ENCODE measurements at places on chromosomes 11 and 22.

GRCh38 chr22:33492210-33492651 lies 428.0 kb downstream of the LARGE1 start:
- DNase-seq: no peak

GRCh38 chr11:115581871-115582639 lies 77.8 kb upstream of the CADM1 start:
- no peak for DNase-seq

DNA sequence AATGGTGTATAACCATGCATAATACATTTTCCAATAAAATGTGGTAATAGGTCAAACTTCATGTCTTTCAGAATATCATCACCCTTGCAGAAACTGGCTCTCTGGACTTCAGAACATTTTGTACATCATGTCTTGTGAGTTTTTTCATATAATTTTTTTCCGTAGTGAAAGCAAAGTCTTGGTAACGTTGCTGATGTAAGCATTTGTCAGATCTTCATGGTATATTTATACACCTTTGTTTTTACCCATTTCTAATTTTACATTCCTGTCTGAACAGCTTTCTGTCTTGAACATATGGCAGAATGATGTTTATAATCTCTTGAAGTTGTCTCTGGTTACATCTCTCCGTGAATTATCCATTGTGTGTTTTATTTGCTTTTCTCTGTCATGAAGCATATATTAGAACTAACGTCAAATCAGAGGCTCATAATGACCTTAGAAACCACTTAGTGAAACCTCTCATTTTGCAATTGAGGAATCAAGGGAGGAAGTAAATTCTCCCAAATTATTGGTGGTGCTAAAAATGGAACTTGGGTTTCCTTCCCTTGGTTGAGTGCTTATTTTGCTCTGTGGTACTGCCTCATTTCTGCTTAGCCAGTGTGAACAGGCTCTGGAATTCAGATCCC lies 37.4 kb downstream of the CSRP3 start:
- no peak for DNase-seq

- DNase-seq: no peak
Observed at GRCh38 chr22:38273135-38273826, 471 bp upstream of the TMEM184B start.

DNA sequence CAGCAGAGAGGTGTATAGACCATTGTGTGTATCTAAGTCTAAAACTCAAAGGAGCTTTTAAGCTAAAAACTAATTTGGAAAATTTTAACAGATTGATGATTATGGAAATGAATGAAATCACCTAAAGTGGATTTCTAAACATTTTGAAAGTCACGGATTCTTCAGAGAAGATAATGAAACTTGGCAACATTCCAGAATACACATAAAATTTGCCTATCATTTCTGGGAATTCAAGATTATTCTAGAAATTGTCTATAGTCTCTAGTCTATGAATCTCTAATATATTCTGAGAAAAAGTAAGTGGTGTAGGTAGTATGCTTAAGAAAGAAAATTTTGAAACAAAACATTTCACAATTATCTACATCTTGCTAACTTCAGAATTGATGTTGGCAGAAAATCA lies 1117.9 kb upstream of the CNTN5 start:
- DNase-seq: no peak

DNA sequence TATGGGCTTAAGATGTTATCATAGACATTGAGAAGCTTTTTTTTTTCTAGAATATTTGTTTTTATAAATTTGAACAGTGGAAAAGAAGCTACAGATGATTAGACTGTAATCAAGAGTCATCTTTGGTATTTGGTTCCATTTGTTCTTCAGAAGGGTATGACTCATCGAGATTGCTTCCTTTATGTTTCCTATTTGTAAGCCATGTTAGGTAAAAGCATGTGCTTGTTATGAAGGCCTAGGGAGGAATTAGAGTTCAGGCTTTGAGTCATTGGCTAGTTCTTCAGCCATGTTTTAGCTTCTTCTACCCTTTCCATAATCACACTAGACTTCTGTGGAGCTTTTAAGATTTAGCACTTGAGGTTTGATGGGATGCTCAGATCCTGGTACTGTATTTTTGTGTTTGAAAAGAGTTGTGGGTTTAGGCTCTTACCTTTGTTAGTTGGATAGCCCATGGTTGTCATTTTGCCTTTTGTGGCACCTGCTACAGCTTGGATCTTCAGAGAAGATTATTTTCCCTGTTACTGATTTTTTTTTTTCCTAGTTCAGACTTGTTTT lies 44.3 kb downstream of the POLD3 start:
- DNase-seq: no peak
